Activated CD4-positive, alpha-beta T cell treated with anti-CD3 and anti-CD28 coated beads for 4 hours (primary cell): ENCODE measurements at places on chromosomes 3 and 15.
A peak's percentile ranks its signal among the peaks of the same experiment; 100 is the strongest.

GRCh38 chr3:129576514-129577352, 29.7 kb downstream of the PLXND1 start:
- DNase-seq = peak; percentile 21

GRCh38 chr15:27254801-27255200, 283.8 kb downstream of the GABRG3 start:
- no peak for DNase-seq

- no peak for DNase-seq
These were observed 243.2 kb upstream of the LRRN1 start for GRCh38 chr3:3556078-3556477.

GRCh38 chr3:155372281-155372680, 78.8 kb upstream of the STRIT1 start:
- no peak for DNase-seq

DNA sequence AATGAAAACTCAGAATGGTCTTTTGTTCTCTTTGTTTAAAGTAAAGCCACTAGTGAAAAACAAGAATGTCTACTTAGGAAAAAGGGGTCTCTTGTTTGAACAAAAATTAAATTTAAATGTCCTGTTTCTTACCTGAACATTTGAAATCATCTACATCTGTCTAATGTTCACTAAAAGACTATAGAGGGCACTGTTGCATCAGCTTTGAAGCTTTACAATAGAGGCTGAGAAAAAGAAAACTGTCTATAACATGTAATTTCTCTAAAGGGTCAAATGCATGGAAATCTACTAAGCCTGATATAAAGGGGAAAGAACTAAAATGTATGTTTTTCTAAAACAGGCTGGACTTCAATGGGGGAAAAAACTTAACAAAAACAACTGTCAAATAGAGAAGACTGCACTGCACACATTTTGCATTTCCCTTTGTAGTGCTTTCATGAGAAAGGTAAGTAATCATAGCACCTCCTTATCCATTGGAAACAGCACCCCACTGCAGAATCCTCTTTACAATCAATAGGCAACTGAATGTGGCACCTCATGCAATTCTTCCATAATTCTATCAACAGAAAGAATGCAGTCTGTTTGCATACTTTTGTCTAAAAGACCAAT, 26.3 kb downstream of the DPH6 start:
- no peak for DNase-seq

DNA sequence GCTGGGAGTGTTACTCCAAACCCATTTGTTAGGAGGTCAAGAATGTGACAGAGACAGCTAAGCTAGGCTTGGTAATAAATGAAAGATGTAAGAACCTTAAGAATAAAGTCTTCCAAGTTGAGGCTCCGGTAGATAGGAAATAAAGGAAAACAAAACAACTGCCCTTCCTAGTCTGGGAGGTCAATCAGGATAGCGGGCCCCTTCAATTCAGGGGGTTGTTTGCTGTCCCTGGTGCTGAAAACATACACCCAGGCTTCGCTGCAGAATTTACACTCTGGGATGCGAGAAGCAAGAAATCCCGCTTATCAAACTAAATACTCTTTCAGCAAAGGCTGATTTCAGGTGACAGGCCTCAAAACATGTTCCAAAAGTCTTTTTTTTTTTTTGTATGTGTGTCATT, 393.4 kb downstream of the NTRK3 start:
- DNase-seq = no peak

DNA sequence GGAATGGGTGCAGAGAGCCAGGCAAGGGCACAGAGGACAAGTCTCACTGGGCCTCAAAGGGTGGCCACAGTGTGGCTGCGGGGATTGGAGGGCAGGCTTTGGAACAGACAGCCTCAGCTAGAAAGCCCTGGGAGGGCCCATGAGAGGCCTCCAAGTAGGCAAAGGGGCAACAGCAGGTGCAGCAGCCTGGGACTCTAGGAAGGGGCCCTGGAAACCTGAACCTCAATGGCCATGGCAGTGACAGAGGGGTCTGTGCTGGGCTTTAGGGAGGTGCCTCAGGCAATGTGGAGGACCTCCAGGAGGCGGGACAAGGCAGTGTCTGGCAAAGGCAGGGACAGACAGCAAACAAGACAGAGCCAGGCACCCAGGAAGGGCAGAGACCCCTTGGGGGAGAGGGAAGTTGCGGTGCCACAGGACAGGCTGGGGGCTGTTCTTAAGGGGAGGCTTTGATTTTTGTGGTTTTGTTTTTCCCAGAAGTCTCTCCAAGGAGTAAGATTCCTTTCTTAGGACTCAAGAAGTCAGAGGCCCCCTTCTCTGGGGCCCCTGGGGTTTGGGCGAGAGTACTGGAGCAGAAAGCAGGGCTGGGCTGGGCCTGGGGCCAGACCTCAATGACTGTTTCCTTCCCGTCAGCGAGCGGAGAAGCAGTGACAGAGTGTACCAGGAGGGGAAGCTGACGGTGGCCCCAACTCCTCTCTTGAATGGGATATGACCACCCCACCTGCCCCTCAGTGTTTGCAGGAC, 9.7 kb downstream of the STOML1 start:
- peak; percentile 18 for DNase-seq

DNA sequence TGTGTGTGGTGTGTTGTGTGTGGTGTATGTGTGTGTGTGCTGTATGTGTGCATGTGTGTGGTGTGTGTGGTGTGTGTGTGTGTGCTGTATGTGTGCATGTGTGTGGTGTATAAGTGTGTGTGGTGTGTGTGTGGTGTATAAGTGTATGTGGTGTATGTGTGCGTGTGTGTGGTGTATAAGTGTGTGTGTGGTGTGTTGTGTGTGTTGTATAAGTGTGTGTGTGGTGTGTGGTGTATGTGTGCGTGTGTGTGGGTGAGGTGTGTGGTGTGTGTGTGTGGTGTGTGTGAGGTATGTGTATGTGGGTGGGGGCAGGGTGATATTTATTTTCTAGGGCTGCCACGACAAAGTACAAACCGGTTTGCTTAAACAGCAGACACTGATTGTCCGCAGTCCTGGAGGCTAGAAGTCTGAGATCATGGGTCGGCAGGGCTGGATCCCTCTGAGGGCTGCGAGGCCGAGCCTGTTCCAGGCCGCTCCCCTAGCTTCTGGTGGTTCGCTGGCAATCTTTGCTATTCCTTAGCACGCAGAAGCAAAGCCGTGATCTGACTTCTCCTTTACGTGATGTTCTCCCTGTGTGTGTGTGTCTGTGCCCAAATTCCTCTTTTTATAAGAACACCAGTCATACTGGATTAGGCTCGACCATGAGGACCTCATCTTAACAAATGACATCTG, 160.2 kb downstream of the XXYLT1 start:
- no peak for DNase-seq
